CD4-positive, alpha-beta T cell treated with Interleukin-1 beta for 1 hour (primary cell): ENCODE measurements at places on chromosomes 7 and 10.
A peak's percentile ranks its signal among the peaks of the same experiment; 100 is the strongest.

GRCh38 chr10:72834183-72834825, 59.2 kb upstream of the OIT3 start:
- DNase-seq, result peak; percentile 59

DNA sequence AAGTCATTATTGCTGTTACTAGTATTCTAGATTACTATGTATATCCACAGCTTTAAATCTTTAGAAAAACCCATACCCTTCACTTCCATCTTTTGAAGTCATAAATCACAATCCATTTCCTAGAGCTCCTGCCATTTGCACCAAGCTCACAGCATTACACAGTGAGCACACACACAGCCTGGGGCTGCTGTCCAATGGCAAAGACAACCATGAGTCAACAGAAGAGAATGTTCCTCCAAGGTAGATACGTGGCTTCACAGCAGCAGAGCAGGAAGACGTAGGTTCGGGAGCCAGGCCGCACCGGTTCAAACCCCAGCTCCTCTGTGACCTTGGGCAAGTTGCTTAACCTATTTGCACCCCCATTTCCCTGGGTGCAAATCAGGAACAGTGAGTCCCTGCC, 234.6 kb downstream of the DIP2C start:
- no peak for DNase-seq

- DNase-seq, result no peak
Measured at GRCh38 chr10:77071001-77071511, 566.6 kb downstream of the KCNMA1 start.

DNA sequence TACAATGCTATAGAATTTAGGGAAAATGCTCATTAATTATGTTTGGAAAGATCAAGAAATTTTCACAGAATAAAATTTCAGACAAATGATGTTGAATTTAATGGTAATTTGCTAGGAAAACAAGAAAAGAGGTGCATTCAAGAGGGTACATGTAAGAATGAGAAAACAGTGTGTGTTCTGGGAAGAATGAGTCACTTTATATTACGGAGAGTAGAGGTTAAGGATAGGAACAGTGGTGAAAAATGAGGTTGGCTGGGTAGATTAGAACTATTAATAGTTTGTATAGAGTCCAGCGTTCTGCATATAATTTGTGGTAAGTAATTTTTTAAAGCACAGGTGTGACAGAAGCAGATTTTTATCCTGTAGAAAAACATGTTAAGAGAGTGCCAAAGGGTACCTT, 336.7 kb upstream of the MBL2 start:
- DNase-seq, result no peak

DNA sequence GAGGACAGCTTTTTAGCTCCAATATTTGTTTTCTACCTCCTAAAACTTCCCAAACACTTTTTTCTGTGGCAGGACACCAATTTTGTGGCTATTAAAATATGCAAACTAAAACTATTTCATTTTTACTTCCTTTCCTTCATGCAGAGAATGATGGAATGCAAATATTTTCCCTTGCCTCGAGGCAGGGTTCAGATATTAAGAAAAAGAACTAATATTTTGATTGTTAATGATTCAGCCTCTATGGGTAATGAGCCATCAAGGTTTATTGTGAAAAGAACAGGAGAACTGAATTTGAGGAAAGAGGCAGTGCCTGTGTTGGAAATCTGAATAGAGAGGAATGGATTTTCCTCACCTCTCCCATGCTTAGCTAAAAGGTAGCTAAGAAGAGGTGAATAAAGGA, 43.1 kb upstream of the CASD1 start:
- DNase-seq, result no peak

DNA sequence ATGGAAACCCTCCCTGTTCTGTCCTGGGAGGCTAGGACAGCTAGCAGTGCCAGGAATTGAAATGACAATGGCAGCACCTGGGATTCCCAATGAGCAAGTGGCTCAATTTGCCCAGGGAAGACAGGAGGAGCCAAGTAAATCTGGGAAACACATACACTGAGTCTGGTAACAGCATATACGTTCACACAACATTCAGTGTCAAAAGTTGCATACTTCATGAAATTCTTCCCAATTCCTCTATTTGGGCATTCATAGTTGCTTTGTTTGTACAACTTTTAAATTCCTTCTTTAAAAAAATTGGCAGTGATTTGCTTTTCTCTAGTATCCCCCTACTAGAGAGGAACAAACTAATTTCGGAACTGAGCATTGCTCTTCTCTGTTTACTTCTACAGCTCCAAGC, 2.9 kb upstream of the FRMD4A start:
- no peak for DNase-seq

- no peak for DNase-seq
Measured at GRCh38 chr7:43569424-43569823, 13.5 kb upstream of the STK17A start.

DNA sequence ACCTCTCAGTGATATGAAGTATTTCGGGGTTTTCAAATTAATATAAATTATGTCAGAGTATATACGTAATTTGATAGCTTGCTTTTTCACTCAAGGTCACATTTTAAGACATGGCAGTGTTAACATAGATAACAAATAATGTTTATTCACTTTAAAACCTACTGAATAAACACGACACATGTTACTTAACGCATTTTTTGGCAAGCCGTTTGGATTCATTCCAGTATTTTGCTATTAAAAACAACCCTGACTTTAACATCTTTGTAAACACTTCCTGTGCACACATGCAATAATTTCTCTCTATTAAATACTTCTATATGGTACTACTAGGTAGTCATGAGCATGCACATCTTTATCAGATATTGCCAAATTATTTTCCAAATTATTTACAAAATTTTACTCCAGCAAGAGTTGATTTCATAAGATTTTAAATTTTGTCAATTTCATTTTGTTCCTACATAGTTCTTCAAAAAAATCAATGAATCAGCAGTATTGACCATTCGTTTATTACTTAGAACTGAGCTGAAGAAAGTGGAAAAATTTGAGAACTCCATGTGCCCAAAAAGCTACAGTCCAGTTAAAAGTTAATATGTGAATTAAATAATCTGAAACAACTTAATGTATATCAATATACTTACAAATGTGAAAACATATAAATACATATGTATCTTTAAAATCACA, 26.8 kb upstream of the THSD7A start:
- no peak for DNase-seq

DNA sequence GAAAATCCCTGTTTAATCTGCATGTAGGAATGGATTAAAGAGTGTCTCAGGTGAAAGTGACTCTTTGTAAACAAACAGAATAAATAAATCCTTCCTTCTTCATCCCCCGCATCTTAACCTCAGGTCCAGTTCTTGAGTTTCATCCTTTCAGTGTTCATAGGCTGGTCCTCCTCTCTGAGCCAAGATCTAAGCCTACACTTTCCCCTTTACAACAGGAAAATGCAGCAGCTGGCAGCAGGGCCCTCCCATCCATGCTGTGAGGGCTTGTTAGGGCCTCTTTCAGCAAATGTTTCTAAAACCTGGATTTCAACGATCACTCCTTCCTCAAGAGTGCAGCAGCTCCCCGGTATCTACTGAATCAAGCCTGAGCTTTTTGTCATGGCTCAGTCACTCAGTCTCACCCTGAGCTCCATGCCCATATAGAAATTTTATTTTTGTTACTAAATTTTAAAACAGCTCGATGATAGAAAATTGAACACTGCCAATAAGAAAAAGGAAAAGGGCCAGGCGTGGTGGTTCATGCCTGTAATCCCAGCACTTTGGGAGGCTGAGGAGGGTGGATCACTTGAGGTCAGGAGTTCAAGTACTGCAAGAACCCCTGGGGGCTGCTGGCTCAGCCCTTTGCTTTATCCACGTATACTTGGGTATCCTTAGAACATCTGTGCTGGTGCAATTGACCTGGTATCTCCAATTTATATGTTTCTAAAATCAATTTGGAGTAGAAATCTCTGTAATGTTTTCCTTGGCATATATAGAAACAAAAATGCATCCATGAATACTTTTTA, 15.6 kb downstream of the BLNK start:
- DNase-seq, result no peak

- peak; percentile 21 for DNase-seq
Measured at GRCh38 chr10:117439243-117439912, 64.1 kb upstream of the PDZD8 start.

- no peak for DNase-seq
Measured at GRCh38 chr7:31003721-31004120, 40.0 kb downstream of the GHRHR start.

DNA sequence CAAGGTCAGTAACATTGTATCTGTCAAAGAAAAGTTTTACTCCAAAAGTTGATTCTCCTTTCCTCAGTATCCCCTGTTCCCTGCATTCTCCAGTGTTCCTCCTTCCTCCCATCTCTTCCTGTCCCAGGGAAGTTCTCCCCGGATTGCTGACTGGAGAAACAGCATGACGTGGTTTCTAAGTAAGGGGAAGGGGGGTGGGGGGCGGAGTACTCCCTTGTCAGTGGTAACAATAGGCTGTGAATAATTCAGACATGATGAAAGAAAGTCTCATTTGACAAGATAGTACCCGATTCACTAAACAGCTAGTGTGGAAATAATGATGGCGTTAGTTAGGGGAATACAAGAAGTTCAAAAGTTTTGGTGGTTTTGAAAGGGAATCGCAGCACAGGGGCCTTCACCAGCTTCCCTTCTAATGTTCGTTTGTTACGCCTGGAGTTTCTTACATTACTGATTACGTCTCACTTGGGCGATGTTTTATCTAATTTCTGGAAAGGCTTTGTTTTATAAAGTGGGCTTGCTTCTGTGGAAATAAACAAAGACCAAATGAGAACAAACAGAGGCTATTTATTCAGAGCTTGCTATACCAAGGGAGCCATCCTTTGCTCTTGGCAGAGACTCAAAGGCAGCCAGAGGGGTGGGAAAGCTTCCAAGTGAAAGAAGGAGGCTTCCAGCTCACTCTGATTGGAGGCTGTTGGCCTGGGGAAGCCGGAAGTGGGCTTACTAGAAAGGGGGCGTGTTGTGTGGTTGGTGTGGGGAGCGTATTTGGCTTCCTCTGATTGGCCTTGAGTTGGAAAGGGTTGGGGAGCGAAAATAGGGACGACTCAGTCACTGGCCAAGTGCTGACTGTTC, 453.7 kb downstream of the SDK1 start:
- no peak for DNase-seq

DNA sequence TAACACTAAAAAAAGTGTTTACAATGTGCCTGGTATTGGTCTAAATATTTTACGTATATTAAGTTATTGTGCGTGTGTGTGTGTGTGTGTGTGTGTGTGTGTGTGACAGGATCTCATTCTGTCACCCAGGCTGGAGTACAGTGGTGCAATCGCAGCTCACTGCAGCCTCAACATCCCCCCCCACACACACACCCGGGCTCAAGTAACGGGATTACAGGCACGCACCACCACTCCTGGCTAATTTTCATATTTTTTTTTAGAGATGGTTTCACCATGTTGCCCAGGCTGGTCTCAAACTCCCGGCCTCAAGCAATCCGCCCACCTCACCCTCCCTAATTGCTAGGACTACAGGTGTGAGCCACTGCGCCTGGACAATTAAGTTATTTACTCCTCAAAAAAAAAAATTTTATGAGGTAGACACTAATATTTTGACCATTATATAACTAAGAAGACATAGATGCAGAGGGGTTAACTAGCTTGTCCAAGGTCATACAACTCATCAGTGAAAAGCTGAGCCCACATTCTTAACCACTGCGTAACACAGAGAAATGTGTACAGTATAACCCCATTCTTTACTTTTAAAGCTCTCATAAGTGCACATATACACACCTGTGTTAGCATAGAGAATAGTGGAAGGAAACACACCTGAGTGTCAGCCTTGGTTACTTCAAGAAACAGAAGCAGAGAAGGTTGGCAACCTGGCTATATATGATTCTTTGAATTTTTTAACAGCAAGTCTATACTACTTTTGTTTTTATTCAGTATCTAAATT, 35.0 kb downstream of the DNAJC12 start:
- no peak for DNase-seq

- no peak for DNase-seq
Measured at GRCh38 chr7:98771519-98771918, 98.3 kb downstream of the TMEM130 start.

DNA sequence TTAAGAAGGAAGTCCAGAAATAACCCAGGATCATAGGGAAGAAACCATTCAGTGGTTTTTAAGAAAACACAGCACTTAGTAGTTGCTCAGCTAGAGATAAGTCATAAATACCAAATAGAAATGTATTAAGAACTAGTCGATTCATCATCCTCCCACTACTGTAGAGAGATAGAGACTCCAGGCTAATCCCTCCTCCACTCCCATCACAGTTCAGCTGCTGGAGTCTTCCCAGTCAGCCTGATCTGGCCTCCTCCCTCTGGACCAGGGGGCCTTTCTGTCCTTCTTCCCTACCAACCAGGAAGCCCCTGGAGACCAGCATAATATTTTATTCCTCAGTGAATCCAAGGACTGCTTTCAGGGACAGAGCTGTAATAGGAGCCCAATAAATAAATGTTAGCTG, 294.1 kb upstream of the YAE1 start:
- DNase-seq, result no peak

- DNase-seq, result no peak
Measured at GRCh38 chr10:1532636-1533035, 204.7 kb downstream of the ADARB2 start.

- no peak for DNase-seq
Measured at GRCh38 chr10:44300666-44301649, 83.9 kb downstream of the CXCL12 start.

GRCh38 chr7:80277434-80278427, 143.1 kb downstream of the GNAI1 start:
- DNase-seq, result no peak

- DNase-seq, result no peak
Measured at GRCh38 chr10:132418527-132419416, 21.8 kb downstream of the PWWP2B start.

DNA sequence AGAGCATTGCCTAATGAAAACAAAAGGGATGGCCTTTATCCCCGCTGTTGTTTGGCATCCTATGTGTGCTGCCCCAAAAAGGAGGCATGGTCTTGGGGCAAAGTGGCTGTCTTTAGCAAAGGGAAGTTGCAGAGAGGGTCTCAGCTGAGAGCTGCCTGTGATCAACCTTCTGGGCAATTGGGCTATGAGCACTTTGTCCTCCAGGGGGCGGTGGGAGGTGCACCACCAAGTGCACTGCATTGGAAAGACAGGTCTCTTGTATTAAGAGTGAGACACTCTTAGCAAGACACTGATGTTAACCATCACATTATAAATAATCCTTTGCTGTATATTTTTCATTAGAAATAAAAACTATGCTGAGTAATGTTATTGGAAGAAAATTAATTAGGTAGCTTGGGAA, 314.8 kb downstream of the POM121L12 start:
- DNase-seq, result no peak

GRCh38 chr7:101833799-101834198, 16.4 kb downstream of the CUX1 start:
- no peak for DNase-seq

DNA sequence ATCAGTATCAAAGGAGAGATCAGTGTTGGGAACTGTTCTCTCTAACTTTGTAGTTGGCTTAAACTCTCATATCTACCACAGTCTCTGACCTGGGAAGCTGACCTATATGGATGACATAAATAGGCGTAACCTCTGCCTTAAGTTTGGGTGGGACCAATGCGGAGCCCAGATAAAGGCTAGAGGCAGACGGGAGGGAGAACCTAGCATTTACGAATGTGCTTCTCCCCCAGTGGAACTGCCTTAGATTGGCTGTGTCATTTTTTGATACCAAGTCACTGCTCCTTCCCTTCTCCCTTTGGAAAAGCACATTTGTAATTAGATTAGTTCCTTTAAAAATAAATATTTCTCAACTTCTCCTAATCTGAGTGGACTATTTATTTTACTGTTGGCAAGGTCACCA, 23.7 kb upstream of the LRRN3 start:
- no peak for DNase-seq

- no peak for DNase-seq
Measured at GRCh38 chr7:29806208-29806994, at the start of gene WIPF3. Gene WIPF3, plus strand, starts transcription at chr7:29806508. Its CDS starts 28,217 bp downstream, at chr7:29834725.

- no peak for DNase-seq
Measured at GRCh38 chr10:132452216-132452650, 55.2 kb downstream of the PWWP2B start.
